Hematopoietic multipotent progenitor cell treated with erythropoietin and hydrocortisone succinate and interleukin-3 and kit ligand, for 4 days (in vitro differentiated cells): ENCODE measurements at places on chromosomes 13 and 19.
A peak's percentile ranks its signal among the peaks of the same experiment; 100 is the strongest.

DNA sequence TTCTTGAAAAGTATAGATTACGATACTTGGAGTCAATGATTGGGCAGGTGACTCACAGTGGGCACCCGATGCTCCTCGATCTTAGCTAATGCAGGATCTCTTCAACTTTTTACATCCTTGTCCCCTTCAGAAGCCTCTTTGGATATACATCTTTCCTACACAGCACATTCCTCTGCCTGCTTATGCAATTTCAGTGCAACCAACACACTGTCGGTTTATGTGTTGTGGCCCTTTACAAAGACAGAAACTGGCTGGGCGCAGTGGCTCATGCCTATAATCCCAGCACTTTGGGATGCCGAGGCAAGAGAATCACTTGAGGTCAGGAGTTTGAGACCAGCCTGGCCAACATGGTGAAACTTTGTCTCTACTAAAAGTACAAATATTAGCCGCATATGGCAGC lies 2.6 kb downstream of the GPR42 start:
- DNase-seq: no peak

DNA sequence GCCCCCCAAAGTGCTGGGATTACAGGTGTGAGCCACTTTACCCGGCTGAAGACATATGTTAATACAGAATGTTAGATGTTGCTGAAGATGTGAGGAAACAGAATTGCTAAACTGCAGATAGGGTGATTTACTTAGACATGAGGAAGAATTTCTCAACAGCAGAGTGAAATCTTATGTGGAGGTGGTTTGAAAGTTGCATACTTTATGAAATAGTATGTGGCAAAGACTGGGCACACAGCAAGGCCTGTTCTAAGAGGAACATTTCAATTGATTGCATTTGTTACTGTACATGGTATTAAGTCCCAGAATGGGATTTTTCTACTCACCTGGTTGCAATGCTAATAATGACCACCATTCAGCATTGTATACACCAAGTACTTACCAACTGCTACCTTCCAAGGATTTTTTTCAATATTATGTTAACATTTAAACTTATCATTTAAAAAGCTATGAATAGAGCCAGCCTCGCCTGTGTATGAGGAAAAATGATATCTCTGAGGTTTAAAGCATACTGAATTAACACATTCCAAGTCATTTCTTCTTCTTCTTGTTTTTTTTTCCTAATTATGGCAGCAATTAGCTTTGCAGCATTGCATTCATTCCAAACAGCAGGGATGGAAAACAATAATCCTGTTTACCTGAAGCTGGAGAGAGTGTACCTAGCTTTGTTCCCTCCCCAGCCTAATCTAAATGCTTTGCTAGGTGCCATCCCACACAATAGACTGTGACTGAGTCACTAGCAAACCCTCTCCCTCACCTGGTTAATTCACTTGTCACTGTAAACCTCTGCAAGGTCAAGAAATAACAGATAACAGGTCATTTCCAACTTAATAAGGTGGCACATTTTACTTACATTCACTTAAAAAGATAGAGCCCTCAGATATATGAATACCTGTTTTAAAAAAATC lies 19.4 kb upstream of the KLF5 start:
- DNase-seq: peak; percentile 66

DNA sequence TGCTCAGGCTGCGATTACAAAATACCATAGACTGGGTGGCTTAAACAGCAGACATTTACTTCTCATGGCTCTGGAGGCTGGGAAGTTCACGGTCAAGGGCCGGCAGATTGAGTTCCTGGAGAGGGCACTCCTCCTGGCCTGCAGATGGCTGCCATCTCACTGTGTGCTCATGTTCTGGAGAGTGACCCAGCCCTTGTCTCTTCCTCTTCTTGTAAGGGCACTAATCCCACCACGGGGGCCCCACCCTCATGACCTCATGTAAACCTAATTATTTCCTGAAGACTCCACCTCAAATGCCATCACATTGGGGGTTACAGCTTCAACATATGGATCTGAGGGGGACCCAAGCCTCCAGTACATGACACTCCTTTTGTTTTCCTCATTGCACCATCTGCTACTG lies 56.0 kb upstream of the CLDN10 start:
- DNase-seq: no peak

GRCh38 chr13:36919171-36919832 lies 736 bp downstream of the SMAD9 start:
- no peak for DNase-seq

DNA sequence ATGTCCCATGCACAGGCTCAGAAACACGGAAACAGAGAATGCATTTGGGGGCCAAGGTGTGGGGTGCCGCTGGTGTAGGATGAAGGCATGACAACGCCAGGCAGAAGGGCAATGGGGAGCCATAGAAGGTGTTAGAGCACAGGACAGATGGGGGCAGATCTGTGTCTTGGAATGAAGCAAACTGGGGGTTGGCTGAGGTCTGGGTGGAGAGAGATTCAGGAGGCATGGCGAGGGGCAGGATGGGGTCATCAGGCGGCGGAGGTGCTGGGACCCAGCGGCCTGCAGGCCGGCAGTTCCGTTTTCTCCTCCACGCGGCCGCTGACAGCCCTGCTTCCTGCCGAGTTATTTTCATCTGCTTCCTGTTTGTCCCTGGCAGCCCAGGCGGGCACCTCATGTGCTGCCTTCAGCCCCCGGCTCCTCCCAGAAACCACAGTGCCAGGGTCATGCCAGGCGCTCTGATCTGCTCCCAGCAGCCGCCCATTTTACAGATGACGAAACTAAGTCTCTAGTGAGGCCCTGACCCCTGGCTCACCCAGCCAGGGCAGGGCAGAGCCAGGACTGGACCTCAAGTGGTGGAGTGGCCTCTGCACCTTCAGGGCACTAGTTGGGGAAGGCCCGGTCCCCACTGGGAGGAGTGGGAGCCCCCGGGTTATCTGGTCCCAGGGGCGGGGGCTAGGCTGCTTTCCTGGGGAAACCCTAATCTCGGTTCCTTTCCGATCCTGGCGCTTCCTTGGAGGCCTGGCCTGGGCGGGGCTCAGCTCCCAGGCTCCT lies 2.2 kb downstream of the ARHGAP45 start:
- DNase-seq: peak; percentile 97

DNA sequence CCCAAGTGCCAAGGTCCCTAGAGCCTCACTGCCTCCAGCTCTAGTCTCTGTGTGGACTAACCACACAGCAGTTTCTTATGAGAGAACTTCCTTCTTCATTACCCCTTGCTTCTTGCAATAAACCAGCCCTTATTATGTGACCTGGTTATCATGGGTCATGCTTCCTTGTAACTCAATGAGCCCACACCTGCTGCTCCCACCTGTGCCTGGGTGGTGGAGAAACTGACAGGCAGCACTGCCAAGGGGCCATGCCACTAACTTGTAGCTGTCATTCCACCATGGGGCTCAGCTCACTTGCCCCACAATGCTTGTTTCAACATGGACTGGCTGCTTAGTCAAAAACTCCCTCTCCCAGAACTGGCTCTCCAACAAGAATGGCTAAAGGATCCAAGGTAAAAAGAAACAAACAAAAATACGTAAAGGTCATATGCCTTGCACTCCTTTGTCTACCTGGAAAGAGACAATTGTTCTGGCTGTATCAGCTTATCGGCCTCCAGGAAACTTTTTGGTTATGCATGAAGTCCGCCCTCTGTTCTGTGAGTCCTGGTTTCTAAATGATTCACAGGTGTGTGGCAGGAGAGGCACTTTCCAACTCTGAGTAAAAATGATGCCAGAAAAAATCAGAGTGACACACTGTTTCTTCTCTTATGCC lies 446.4 kb downstream of the COG6 start:
- peak; percentile 2 for DNase-seq

DNA sequence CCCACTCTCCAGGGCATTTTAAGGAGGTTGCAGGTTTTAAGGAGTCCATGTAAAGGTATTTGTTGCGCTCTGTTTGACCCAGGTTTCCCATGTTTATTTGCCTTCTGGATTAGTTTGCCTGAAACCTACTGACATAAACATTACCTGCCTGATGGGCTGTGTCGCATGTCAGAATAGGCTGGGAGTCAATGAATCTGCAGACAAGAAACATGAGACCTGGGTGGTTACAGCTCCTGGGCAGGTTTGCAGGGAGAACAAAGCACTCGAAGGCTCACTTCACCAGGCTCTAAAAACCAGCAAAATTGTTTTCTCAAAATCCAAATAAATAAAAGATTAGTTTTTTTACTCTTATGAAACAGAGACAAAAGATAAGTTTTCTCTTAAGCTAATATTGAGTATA lies 114.4 kb upstream of the SERTM1 start:
- DNase-seq: no peak

- DNase-seq: no peak
Measured at GRCh38 chr19:47483200-47483599, 819 bp downstream of the KPTN start.

DNA sequence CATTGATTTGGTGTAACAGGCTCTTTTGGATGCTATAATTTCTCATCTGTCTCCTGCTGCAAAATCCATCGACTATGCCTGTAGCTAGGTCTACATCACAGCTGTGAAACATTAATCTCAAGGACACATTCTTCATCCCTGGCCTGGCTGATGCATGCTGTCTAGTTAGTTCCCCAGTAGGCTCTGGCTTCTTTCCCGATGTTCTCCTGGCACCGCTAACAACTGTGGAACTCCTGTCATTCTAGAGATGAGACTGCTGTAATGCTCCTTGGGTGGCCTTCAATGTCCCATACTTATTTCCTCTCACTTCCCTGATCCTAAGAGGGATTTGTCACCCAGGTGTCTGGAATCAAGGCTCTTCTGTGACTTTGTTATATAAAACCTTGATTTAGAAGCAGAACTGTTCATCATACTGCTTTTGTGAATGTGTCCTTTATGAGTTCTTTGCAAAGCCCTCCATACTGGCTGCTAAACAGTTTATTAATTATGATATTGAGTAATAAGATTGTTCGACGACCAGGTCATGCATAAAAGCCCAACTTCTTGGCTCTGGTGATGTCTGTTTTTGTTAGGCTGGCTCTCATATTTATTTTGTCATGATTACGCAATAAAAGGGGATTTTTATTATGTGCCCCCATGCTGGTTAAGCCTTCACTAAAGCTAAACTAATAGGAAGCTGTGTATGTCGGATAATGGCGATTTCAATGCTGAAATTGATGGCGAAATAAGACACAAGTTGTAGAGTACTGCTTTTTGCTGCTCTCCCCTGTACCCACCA lies 227.5 kb downstream of the DCT start:
- no peak for DNase-seq

DNA sequence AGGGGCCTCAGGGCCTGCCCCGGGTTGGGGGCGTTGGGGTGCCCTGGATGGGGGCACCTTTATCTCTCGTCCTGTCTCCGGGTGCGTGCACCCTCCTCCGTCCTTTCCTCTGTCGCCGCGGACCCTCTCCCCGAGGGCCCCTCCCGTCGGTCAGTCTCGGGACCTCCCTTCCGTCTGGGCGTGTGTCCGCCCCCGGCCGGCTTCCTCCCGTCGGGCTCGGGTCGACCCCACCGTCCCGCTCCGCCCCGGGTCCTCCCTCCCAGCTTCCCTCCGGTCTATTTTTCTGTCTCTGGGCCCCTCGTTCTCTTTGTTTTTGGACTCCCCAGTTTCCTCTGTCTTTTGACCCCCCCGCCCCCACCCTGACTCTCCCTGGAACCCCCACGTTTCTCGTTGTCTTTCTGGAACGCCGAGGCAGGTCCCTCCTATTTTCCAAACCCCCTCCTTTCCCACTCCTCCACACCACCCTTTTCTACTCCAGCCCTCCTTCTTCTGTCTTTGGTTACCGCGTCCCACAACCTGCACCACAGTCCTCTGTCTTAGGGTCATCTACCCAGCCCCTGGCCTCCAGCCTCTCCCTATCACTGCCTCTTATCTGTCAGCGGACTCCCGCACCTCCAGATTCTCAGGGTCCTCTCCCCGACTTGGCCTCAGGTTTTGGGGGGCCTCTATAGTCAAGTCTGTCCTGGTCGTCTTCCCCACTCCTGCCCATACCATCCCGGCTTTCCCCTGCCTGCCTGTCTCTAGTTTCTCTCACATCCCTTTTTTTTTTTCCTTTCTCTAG lies 757 bp downstream of the EGLN2 start:
- peak; percentile 69 for DNase-seq
